ENCODE measurements at places on chromosomes 12 and 14.

- DNase-seq: no peak
These were observed 20.2 kb upstream of the CLEC4D start for GRCh38 chr12:8493084-8493483.

DNA sequence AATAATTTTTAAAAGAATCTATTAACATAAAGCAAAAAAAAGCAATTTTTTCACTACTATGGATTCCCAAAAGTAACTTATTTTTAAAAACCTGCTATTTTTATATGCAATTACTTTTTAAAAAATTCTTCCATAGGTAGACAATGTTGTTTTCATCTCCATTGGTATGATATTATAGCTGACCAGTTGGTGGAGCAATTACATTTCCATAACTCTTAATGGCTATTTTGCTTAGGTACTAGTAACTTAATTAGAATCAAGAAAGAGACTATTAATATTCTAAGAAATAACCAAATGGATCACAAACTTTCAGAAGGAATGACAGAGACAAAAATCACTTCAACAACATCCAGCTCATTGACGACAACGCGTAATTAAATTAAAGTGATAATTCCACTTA is 64.7 kb upstream of the PTCSC3 start:
- DNase-seq: no peak

DNA sequence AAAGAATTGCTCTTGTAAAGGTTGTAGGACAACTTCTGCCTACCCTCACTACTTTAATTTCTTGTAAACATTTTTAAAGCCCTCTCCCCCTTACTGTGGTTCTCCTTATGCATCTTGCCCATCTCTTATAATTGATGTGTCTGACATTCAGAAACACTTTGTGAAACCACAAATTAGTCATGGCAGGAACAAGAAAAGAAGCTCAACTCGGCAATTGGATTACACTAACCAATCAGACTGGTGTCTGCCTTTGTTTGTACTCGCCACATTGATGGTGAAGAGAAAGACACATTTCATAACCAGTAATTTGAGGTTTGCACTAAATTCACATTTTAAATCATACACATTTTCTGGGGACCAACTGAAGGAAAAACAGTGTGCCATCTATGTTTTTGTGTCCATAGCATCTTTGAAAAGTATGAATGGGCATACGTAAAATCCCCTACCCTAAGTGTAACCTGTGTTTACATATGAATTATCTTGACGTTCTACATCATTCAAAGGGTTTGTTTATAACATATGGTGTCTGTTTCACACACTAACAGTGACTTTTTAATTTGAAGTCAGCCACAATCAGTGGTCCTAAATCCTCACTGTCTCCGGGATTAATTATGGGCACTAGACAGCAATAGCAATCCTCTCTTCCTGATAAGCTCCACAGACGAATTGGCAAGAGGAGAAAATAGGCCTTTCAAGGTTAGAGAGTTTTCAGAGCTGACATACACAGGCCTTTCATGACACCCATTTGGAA is 49.9 kb downstream of the OTX2 start:
- DNase-seq: no peak

DNA sequence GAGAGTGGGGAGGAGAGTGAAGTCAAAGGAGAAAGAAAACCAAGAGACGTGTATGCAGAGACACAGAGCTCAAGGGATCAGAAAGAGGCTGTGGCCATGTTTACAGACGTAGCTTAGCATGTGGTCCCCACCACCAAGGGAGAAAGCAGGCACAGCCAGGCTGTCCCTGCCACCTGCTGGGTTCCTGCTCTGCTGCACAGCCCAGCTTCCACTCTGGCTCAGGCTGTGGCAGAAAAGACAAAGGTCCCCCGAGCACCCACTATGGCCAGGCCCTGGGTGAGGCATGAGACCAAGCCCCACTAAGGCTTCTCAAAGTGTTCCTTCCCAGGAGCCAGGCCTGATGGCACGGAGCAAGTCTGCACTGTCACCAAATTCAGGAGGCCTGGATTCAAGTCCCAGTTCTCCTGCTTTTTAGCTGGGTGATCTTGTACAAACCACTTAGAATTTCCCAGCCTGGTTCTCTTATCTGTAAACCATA is 25.9 kb upstream of the COL2A1 start:
- DNase-seq: no peak

DNA sequence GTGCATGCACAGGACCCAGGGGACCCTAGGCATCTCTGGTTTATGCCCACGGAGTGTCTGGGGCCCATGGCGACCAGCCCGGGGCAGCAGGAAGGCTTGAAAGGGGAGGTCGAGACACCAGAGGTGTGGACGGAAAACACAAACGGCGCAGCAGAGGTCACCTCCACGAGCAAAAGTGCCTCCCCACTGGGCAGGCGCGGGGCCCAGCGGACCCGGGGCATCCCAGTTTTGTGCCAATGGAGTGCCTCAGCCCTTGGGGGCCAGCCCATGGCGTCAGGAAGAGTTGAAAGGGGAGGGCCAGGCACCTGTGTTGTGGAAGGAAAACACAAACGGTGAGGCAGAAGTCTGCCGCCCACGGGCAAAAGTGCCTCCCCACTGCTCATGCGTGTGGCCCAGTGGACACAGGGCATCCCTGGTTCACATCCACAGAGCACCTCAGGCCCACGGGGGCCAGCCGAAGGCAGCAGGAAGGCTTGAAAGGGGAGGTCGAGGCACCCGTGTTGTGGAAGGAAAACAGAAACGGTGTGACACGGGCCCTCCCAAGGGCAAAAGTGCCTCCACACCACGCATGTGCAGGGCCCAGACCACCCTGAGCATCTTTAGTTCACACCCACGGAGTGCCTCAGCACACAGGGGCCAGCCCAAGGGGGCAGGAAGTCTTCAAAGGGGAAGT is 378.8 kb downstream of the ALG10 start:
- DNase-seq: no peak

GRCh38 chr12:12198124-12198523 is 68.7 kb downstream of the LRP6 start:
- DNase-seq: no peak

GRCh38 chr12:3968523-3968922 is 95.3 kb upstream of the PARP11 start:
- no peak for DNase-seq

- DNase-seq: no peak
These were observed 1.4 kb upstream of the KIF5A start for GRCh38 chr12:57548488-57548887.

- no peak for DNase-seq
These were observed 39.0 kb downstream of the BAZ2A start for GRCh38 chr12:56591126-56591525.

DNA sequence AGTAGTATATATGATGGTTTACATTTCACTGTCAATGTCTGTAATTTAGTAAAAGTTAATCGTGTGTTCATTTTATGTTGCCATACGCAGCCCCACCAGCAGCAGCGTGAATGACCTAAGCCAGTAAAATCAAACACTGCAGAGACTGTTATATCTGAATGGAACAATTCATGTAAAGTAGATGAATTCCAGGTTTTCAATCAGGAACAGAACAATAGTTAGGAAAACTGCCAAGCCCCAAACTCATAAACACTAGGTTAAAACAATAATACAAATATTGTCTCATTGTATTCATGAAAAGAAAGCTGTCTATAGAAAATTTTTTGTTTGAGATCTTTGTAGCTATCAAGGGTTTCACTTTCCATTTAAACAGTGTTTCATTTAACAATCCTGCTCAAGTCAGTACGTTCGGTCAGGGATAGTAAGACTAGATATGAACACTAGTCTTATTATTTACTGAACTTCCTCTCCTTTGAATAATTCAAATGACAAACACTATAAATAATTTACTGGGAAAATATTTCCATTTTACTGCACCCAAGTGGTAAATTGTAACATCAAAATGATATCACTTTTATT is 256.8 kb upstream of the FLRT2 start:
- DNase-seq: no peak

GRCh38 chr14:56273155-56273554 is 154.9 kb downstream of the PELI2 start:
- no peak for DNase-seq

DNA sequence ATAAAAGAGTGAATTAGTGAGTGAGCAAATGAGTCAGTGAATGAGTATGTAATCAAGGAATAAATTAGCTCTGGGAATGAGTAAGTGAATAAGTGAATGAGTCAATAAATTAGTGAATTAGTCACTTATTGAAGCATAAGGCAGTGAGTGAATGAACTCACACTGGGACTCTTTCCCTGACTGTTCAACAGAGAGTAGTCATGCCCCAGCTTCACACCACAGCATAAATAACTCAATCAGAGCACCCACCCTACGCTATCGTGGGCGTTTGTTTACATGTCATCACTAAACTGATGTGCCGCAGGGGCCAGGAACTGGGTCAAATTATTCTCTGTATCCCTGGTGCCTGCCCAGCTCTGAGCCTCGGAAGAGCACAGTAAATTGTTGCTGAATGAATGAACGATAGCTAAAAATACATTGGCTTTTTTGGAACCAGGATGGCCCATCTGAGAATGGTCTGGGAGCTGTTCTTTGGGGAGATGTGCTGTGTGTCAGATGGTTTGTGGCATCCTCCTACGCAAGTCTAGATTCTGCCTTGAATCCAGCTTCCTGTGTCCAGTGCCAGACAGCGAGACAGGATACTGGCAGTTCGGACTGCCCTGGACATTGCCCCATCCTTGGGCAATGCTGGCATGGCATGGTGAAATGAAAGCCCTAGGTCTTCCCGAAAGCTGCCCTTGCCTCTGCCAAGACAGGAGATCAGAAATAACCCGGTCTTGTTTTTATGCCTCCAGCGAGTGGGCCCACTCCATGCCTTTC is 98.0 kb upstream of the RTL1 start:
- no peak for DNase-seq

DNA sequence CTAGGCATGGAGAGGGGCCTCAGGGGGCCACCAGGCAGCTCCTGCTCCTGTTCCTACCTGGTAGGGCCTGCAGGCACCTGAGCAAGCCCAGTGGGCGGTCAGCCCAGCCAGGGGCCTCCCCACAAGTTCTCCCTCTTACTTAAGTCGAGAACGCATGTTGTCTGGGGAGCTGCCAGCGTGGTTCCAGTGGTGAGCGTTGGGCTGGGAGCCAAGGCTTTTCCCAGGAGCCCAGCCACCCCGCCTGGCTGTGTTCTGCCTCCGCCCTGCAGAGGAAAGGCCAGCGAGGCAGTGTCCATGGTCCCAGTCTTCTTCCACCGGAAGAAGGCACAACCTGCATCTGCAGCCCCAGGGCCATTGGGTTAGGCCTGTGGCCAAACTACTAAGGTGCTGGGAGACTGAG is 1.4 kb downstream of the C14orf180 start:
- DNase-seq: no peak
